ENCODE measurements at places on chromosomes 5 and 9.

- DNase-seq: no peak
These were observed 133.3 kb downstream of the ARL15 start for GRCh38 chr5:54177058-54177457.

DNA sequence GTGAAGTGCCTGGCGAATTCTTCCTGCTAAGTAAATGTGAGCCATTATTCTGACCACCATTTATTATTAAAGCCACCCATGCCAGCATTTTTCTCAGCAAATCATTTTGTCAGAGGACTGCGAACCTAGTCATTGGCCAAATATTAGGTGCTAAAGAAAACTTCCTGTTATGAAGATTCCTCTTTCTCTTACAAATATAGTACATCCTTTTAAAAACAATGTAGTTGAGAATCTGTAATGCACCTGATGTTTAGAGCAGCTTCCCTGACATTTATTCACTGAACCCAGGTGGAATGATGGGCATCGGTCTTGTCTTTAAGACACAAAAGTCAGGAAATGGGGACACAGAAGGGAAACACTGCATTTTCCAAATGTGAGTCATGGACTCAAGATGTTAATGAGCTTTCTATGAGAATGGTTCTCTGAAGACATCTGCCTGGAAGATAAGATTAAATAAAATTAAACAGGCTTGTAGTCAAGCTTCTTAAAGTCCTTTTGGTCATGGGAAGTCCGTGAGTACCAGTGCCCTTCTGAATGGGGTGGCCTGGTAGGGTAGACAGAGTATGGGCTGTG, 290.6 kb downstream of the FBXL7 start:
- no peak for DNase-seq

GRCh38 chr9:297104-297972, 82.7 kb downstream of the DOCK8 start:
- DNase-seq: no peak

GRCh38 chr5:176545737-176546509, 3.2 kb upstream of the CDHR2 start:
- DNase-seq: no peak

DNA sequence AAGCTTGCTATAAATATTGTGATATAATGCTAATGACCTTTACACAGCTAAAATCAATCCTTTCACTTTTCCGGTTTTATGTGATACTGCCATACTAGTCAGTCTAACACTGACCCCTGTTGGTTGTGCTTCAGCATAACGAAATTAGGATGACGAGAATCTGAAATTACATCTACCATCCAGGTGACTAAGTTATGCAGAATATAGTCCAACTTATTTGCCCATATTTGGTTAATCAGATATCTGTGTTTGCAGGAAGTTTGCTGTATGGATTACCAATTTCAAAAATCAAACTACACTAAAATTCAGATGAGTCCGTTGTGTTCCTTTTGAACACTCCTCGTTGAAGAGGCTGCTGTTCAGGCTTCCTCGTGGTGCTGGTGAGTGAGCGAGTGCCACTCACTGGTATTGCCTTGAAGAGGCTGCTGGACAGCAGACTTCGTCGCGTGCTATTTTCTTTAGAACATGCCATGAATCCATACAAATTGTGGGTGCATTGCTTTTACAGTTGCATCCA, 32.5 kb downstream of the TENT4A start:
- no peak for DNase-seq

- no peak for DNase-seq
These were observed 51.5 kb downstream of the LRSAM1 start for GRCh38 chr9:127502706-127503378.

DNA sequence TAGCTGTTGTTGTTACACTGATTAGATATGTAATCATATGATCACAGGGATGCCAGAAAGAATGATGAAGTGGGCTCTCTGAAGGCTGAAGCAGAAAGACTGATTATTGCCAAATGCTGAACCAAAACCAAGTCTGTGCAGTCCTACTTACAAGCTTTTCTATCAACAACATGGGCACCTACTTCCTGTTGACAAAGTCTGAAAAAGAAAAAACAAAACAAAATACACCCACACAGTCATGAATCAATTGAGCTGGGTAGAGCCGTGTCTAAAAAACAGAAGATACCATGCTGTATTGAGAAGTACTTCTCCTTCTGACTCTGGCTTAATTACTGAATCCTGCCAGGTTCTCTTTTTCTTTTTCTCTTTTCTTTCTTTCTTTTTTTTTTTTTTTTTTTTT, 363.4 kb downstream of the RAB3C start:
- DNase-seq: no peak

DNA sequence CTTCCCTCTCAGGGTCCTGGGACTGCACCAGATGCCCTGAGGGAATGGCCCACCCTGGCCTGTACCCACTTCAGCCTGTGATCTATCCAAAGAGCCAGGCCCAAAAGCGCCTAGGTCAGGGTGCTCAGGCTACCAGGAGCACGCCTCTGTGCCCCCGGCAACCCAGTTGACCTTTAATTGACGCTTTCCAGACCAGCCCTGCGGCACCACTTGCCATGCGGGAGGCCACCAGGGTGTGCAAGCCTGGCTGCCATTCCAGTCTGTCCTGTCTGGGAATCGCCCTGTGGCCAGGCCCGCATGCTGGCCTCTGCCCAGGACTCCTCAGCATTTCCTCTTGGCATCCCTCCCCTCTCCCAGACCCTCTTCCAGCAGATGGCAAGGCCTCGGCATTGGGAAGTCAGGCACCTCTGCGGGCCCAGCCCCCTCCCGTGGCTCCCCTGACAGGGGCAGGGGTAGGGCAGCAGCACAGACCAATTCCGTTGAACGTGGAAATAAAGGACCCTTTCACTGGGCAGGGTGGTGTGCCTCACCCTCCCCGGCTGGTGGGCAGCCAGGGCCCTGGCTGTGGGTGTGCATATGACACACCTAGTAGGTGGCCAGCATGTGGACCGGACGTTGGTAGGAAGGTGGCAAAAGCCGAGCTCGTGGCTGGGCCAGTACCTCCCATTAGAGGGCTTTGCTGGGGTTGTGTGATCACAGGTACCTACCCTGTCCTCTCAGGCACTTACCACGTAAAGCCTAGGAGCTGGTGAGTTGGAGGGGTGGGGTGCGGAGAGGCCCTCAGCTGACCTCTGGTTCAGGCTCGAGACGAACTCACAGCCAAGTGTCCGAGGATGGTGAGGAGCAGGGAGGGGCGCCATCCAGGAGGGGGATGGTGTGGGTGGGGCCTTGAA, 3.5 kb upstream of the AIF1L start:
- no peak for DNase-seq

DNA sequence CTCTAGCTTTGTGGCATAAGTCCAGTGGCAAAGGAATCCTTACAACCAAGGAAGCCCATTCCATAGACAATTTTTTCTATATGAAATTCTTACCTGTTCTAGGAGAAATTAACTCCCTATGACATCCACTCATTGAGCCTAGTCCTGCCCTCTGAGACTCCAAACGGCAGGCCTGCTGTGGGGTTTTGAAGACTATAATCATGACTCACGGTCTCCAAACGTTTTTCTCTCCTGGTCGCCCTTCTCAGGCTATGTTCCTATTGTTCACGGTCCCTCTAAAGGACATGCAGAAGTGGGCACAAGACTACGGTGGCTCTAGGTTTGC, 611 bp downstream of the EXOSC3 start:
- no peak for DNase-seq

DNA sequence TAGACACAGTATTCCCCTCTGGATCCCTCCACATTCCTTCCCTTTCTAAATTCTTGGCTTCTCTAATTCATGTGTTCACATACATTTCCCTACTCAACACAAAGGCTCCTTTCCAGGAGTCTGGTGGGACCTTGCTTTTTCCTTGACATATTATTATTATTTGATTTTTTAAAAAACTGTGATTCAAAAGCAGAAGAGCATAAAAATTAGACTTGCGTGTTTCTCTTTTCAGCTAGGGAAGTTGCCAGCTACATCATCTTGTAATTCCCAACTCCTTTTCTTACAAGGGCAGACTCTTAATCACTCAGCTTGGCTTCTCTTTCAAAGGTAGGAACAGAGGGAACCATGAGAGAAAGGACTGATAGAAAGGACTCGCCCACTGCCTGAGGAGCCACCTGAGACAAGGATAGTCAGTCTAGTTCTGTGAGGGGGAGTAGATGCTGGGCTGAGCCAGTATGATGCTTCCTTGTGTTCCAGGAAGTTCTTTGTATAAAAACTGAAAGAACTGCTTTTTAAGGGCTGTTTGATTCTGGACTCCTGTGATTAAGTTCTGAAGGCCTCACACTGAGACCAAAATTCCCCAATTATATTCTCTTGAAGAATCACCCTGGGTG, 51.0 kb upstream of the DPYSL3 start:
- DNase-seq: no peak

DNA sequence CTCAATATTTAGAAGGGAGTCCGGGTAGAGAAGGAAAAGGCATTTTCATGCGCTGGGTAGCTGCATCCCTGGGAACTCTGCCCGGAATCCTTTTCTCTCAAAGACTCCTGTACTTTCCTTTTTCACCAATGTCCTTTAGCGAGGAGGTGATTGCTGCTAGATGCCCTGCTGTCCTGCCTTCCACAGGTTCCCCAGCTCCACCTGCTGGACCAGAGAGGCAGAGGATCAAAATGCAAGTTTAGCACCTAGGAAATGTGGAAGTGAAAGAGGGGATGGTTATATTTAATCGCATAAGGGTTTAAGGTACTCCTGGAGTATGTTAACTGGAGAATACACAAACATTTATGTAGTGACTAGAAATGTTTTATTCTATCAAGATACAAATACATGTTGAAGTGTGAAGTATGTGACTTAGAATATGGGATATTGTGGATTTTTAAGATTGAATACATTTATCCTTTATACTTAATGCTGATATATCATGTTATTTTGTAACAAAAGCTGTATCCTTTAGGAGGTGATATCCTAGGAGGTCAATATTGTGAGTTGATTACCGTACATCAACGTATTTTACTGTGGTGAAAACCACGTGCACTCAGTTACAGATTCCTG, 145.7 kb downstream of the ARHGAP26 start:
- no peak for DNase-seq

DNA sequence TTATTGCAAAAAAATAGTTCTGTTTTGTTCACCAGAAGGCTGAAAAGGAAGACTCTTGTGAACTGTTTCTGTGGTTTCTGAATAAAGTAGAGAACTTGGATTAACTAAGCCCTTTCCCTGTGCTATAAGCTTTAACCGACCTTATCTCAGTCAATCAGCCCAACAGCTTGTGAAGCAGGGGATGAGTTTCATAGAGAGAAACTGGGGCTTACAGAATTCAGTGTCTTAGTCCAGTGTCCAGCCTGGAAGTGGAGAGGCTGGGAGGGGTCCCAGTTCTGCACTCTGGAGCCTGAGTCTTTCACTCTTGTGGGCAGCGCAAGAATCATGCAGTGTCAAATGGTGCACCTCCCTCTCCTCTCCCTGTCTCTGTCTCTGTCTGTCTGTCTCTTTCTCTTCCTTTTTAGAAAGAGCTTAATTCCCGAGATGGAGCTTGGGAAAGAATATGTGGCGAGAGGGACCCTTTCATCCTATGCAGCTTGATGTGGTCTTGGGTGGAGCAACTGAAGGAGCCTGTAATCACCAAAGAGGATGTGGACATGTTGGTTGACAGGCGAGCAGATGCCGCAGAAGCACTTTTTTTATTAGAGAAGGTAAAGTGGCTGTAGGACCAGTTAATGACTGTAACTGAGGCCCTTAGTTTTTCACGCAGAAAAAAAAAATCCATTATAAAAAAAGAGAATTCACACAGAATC, 17.0 kb downstream of the PTPDC1 start:
- DNase-seq: no peak

DNA sequence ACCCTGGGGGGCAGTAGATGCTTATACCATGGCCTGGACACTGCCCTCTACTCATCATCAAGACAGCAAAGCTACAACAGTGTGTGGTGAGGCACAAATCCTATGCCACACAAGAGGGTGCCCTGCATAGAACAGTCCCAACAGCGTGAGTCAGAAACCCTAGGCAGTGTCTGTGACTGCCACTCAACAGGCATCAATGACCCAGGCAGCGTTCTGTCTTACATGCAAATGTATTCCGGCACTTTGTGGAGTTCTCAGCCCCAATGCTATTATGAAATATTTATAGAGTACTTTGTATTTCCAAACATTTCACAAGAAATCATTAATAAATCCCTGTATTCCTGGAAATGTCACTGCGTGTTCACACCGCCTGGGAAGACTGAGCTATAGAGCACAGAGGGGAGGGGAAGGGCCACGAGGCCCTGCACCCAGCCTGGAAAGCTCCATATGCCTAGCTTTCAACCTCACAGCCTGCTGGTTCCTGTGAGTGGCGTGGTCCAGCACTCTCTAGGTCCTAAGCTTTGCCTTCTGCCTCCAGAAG, 77.7 kb downstream of the NIPSNAP3B start:
- DNase-seq: no peak

DNA sequence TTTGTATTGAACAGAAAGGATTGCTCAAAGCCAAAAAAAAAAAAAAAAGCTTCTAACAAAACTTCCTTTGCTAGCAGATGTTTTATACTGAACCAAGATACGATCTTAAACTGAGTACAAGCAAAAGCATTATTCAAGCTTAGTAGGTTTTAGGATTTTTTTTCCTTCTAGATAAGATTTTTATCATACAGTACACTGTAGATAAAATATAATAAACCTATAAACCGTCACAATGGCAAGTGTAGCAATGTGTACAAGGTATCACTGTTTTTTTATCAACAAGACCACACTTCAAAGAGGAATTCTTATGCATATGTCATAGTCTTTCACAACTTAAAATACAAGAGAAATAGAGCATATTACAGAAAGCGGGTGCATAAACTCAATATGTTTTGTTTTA, 56.5 kb upstream of the TRPM3 start:
- DNase-seq: no peak

DNA sequence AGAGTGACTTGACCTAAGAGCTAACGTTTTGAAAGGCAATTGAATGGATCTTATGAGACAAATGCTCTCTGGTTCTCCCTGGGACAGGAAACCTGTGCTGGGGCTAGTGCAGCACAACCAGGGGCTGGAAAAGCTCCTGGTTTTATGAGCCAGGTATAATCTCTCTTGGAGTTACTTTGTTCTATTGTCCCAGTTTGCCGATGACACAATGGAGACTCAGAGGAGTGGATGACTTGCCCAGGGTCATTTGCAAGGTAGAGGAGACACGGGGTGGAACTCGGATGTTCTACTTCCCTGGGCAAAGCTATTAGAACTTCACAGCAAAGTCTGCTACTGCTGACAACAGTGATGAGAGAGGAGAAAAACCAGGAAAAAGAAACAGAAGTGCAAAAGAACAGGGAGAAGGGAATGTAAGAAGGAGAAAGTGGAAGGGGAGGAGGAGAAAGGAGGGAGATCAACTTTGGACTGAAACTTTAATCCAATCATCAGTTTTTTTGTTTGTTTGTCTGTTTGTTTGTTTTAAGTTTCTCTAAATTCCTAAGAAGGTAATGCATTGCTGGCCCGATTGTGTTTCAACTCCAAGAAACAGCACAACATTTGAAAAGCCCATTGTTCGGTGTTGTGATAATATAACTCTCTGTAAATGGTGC, 7.4 kb upstream of the GSN start:
- DNase-seq: no peak

DNA sequence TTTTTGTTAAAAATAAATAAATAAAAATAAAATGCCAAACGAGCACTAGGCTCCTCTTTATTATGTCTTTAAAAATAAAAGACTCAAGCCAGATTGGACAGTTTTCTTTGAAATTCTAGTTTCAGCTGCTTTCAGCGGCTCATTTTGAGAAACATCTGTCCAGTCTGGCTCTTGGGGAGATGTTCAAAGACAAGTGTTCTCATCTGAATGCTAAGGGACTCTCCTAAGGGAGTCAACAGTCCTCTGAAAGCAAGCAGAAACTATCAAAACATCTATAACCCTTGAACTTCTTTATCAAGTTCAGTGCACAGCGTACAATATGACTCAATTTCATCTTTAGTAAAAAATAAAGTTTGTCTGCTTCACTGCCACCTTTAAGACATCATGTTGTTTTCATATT, 886.2 kb upstream of the DMAC1 start:
- DNase-seq: no peak
